SJCRH30 (cell line): ENCODE measurements at places on chromosomes 2 and 18.
A peak's percentile ranks its signal among the peaks of the same experiment; 100 is the strongest.

GRCh38 chr2:206823178-206823577 lies 57.8 kb downstream of the FASTKD2 start:
- no peak for DNase-seq

- DNase-seq: no peak
Measured at GRCh38 chr2:112787729-112788393, 3.6 kb upstream of the IL1A start.

DNA sequence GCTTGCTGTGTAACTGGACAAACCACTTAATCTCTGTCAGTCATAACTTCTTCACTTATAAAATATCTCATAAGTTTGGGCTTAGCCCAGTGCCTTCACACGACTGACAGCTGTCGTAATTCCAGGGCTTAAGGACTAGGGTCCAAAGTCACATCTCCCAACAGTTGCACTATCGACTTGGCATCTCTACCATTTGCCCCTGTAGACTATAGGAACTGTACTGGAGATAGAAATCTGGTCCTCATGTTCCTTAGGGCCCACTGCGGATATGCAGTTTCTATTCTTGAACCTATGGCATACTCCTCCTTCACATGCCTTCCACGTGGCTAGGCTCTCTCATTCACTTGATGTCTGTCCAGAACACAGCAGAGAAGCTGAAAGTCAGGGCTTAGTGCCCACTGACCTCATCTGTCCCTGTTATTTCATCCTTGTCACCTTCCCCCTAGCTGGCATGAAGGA lies 2.7 kb downstream of the ABHD1 start:
- DNase-seq: no peak

- peak; percentile 95 for DNase-seq
Measured at GRCh38 chr2:127508631-127509034, 17.7 kb downstream of the IWS1 start.

DNA sequence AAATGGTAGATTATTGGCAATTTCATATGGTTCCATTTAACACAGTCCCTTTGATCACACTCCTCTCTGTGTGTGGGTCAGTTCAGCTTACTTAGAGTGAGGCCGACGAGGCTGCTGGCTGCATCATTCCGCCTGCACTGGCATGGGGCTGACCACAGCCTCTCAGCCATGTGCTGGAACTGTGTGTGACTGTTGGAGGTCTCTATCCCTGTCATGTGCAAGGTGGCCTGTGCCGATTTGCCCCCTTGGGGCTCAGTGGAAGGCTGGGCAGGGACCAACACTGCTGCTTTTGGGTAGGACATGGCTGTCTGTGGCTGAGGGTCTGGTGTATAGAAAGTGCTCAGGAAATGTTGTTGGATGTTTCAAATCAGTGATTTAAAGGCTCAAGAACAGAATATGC lies 454.0 kb upstream of the HS6ST1 start:
- no peak for DNase-seq

DNA sequence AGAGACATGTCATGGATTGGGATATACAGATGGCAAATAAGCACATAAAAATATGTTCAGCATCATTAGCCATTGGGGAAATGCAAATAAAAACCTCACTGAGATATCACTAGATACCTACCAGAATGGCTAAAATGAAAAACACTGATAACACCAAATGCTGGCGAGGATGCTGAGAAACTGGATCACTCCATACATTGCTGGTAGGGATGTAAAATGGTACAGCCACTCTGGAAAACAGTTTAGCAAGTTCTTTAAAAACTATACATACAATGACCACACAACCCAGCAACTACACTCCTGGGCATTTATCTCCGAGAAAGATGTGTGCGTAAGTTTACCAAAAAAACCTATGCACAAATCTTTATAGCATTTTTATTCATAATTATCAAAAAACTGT lies 13.9 kb downstream of the PIAS2 start:
- DNase-seq: no peak

DNA sequence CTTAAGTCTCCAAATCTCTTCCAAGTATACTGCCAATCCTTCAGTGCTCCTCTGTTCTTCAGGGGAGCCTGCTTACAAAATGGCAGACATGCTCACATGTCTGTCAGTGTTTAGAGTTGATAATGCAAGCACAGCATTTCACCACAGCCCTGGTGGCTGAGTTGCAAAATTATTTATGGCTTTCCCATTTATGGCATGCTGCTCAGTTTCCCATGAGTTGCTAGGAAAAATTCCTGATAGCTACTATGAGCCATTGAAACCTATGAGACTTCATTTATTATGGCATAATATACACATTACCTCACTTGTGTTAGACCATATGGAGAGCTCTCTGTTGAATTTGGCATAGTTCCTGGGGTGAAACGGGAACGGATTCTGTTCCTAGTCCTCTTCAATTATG lies 448.7 kb upstream of the TCF4 start:
- DNase-seq: no peak

GRCh38 chr2:62102402-62102920 lies 93.5 kb upstream of the B3GNT2 start:
- no peak for DNase-seq

DNA sequence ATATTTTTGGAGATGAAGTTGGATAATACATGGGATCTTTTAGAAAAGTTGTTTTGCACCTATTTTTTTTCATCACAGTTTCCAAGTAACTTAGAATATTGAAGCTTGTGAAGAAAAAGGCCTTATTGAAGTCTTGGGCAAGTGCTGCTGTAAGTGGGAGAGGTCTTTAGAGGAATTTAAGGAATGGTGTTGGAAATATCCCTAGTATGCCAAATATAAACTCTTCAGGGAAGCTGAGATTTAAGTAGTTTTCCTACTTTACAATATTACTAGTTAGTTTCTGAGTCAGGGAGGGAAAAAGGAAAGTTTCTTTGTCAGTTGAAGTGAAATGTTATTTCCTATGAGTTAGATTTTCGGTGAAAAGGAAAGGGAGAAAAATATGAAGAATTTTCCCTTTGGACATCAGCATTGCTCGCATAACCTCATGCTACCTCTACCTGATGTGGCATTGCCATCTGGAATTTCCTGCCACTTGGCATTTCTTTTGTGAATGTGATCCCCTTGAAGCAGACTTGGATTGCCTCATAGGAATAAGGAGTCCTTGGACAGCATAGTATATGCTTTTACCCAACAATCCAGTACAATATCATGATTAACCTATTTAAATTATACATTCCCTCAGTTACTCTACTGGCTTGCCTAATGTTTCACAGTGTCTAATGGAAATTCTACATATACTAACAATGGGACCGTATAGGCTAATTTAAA lies 12.1 kb downstream of the PLEKHH2 start:
- no peak for DNase-seq

DNA sequence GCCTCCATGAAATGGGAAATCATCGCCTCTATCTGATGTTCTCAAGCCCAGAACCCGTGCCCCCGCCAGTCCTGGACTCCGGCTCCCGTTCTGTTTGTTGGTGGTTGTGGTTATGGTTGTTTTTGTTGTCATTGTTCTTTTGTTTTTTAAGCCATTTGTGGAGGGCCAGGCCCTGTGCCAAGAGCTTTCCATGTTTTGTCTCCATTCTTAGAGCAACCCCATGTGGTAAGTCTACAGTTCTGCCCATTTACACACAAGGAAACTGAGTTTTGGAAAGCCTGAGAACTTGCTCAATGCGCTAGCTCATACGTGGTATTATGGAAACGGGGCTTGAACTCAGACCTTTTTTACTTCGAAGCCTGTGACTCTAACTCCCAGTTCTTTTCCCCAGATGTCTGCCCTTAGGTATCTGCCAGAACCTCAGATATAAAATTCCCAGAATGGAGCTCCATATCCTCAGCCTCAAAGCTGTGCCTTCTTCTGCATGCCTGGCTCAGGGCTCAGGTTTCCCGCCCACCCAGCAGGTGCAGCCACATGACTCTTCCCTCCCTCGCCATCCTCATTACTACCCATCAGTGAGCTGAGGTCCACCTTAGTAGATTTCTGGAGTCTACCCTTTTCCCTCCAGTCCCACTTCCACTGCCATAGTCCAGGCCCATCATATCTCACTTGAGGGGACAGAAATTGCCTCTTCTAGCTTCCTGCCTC lies 194.1 kb downstream of the KLHL29 start:
- DNase-seq: no peak

DNA sequence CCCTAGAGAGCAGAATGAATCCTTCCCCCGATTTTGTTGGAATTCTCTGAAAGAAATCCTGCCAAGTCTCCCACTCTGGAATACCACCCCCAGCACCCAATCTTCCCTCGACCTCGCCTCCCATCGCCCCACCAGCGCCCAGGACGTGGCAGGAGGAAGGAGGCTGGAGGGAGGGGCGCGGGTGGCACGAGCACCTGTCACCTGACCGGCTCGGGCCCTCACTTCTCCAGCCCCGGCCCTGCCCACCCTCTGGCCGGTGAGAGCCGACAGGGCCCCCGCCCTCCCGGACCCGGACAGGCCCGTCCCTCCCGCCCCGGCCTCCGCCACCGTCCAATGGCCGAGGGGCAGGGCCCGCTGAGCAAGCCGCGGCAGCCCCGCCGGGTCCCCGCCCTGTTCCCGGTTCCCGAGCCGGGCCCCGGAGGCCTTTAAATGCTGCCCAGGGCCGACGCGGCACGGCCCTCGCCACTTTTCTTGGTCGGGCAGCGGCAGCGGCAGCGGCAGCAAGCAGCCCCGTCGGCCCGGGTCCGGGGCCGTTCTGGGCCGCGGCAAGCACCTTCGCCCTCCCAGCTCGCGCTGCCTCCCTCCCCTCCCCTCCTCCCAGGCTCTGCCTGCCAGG lies at the start of gene LGALSL:
Gene LGALSL, plus strand, starts transcription at position 393 of the 616 bp plus-strand sequence. CDS start 384 bp downstream, outside the sequence.
- peak; percentile 72 for DNase-seq

DNA sequence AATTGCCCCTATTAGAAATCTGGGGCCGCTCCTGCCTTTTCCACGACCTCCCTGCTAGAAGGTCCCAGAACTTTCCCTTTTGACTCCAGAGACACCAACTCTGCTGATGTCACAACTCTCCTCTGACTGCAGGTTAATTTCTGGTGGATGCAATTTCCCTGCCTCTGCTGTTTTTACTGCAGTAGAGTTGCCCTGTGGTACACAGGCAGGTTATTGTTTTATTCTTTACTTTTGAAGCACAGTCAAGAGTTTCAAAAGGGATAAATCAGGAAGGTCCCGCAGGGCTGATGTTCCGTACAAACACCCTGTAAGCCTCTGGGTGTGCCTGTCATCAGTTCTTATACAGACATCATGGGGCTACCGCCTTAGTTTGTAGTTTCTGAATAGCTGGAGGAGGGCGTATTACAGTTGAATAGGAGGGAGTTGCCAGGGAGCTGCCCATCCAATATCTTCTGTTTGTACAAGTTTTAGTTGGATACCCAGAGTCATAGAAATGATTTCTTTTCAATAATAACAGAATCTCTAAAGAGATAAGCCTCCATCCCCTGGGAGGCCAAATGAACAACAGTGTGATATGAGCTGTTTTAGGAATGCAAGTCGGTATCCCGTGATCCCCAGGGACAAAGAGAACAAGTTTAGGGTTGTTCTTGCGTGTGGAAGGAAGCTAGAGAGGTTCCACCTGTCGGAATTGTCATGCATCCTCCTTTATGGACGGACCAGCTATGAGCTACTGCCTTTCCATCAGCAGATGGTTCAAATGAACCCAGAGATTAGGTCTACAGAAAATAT lies 108.4 kb upstream of the COPS8 start:
- DNase-seq: peak; percentile 89

- DNase-seq: no peak
Measured at GRCh38 chr18:10458691-10459090, 4.3 kb downstream of the APCDD1 start.

DNA sequence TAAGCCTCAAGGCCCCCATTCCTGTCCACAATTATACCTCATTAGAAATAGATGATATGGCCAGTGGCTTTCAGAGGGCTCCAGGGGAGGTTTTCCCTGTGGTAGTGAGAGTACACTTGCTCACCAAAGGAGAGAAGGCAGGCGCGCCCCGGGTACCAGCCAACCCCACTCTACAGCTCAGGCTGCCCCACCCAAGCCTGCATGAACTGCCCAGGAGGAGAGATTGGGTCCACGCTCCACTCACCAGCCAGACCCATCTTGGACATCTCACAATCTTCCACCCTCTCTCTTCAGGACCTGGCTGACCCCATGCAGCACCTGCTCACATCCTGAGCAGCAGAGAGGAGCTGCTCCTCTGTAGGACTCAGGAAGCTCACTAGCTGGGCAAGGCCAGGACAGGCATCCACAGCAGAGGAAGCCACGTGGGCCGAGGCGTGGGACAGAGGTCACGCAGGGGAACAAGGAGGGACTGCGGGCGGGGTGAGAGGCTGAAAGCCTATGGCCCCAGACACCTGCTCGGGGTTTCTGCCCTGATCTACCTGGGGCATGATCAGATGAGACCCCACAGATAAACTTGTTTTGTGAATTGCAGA lies 53.9 kb upstream of the GLI2 start:
- no peak for DNase-seq

DNA sequence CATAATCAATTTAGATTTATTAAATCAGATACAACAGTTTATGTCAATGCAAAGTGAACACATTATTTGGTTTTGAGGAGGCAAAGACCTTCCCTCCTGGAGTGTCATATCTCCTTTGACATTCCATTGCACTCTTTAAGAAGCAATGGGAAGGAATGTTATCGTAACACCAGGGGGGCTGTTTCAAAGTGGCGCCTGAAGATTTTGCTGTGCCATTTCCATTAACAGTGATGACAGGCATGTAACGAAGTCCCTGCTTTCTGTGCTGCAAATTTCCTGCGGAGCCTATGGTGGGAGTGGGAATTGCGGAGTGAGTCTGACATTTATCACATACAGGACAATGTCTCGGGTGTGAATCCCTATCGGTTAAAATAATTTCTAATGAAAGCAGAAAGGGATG lies 499.6 kb upstream of the RAB6C start:
- no peak for DNase-seq

- no peak for DNase-seq
Measured at GRCh38 chr18:50726960-50727589, 92.7 kb downstream of the MRO start.

DNA sequence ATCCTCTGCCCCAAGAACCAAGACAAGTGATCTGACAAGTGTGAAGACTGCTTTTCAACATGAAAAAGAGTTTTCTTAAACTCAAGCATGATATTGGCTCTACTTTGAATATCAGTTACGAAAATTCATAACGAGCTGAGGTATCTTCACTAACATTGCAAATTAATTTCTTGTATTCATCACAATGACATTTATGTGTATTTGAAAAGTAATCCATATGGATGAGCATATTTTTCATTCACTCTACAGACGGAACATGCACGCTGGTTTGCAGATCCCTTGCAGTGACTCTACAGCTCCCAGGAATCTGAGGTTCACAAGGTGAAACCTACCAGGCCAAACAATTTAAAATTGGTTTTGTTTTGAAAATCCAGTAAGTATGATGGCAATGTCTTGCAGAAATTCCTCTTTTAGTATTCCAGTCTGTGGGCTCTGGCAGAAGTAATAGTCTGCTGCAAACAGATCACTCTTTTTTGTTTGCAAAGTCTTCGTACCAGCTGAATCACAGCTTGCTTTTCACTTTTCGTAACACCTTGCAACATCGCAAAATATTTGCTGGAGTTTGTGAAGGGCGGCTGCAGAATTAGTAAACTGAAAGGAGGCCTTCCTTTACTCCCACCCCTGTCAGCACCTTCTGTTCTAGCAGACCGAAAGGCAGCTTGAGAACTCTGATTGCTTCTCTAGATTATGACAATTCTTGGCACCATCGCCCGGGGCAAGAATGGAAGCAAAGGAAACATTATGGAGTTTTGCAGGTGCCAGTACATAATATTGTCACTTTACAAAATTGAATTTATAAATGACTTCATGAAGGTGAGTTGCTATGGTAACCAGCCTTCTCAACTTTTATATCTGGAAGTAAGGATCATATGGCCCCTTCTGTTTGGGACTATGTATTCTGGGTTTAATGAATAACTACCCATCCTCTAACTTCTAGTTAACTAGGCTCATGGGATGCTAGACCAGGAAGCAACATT lies 168.7 kb downstream of the TMEM247 start:
- no peak for DNase-seq

- no peak for DNase-seq
Measured at GRCh38 chr18:58669731-58670378, 1.4 kb upstream of the MALT1 start.
